ENCODE measurements at places on chromosomes 3 and 15.
A peak's percentile ranks its signal among the peaks of the same experiment; 100 is the strongest.

DNA sequence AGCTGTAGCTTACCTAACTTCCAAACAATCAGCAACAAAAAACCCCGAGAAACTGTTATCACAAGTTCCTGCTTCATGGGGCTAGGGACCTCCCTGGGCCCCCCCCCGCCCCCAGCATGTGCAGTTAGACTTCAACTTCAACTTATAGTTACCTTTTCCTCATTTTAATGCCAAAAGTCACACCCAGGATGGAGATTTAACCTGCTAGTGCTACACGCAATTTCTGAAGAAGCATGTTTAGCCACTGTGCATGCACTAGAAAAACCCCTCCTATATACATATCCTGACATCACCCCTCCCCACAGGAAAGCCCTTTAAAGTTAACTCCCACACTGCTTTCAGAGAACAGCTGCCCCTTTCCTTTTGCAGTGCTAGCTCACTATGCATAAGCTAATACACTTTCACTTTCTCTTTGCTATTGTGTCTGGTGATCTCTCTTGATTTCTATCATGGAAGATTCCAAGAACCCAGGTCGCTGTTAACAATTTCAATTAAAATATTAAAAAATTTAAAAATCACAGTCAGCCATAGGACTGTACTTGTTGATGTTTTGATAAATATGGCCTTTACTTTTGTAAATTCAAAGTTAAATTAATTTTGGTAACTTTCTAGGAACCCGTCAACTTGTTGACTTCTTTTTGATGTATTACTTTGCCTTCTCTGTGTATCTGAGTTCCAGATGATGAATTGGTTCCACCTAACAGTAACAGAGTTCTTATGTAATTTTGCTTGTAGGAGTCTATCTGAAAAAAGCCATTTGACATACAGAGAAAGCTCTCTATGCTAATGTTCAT is 75.2 kb upstream of the ACAD9 start:
- DNase-seq = peak; percentile 39

GRCh38 chr3:53842436-53843194 is 3.6 kb downstream of the CHDH start:
- no peak for DNase-seq

GRCh38 chr15:40155270-40155910 is 5.5 kb upstream of the BUB1B start:
- no peak for DNase-seq

GRCh38 chr15:83769411-83769999 is 115.6 kb downstream of the ADAMTSL3 start:
- no peak for DNase-seq

- no peak for DNase-seq
These were observed 4.9 kb upstream of the ALAS1 start for GRCh38 chr3:52193065-52193464.

- DNase-seq = no peak
These were observed 474.4 kb downstream of the NTRK3 start for GRCh38 chr15:87781959-87782625.

DNA sequence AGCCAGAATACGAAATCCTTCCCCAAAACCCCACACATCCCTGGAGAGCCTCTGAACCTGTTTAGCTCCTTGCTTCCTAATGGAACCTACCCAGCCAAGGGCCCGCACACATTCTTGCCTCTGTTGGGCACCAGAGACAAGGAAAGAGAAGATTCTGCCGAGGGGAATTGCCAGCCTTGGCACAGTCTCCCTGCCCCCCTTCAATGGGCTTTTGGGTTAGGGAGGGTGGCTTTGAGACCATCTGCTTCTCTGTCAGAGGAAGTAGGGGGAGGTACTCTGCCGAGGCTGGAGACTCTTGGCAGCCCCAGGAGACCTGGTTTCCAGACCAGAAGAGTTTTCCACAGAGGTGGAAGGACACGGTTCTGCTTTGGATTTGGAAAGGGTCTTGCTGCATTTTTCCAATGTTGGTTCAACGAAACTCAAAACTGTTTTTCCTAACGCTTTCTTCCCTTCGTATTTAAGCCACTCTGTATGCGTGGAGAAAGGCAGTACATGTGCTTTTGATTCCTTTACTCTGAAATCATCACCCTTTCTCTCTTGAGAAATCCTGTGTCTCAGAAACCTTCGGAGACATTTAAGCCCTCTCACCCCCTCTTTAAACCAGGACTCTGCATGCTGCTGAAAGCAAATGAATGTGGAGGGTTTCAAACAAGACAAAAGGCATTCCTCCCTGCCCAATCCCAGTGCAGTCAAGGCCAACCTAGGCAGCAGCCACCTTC is 78.8 kb upstream of the PRR23C start:
- no peak for DNase-seq

- DNase-seq = no peak
These were observed 810.2 kb upstream of the ALCAM start for GRCh38 chr3:104556372-104557078.

DNA sequence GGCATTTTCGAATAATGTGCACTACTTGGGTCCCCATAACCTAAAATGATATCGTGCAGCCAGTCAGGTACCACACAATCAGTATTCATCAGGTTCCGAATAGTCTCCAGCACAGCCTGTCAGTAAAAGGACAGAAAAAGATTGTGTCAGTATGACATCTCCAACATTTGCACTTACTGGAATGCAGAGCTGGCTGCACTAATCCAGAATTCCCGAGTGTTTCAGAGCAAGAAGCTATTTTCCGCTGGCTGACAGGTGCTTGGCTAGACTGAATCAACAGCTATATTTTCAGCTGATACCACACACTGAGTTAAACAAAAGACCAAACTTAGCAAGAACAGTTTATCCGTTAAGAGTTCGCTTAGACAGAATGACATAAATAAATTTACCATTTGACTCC is 68.8 kb downstream of the AQR start:
- no peak for DNase-seq

- DNase-seq = no peak
These were observed 135.1 kb downstream of the TMCO5A start for GRCh38 chr15:38069511-38070011.

DNA sequence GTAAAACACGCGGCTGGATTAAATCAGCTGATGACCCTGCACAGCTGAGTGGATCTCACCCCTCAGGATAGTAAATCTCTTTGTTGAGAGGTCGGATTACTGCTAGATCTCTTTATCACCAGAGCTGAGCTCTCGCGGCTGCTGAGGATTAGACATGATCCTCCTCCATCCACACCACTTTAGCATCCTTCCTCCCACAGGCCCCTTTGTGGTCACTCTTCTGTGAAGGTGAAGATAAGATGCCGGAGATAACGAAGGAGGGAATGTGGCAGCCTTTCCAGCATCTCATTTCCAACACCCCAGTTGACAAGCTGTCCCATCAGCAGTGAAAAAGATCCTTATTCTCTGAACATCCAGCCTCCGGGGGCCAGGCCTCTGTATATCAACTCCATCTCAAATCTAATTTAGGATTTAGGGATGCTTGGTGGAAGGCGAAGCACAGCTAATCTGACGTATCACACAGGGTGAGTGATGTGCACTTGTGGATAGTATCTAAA is 47.5 kb upstream of the SELENOK start:
- DNase-seq = no peak

DNA sequence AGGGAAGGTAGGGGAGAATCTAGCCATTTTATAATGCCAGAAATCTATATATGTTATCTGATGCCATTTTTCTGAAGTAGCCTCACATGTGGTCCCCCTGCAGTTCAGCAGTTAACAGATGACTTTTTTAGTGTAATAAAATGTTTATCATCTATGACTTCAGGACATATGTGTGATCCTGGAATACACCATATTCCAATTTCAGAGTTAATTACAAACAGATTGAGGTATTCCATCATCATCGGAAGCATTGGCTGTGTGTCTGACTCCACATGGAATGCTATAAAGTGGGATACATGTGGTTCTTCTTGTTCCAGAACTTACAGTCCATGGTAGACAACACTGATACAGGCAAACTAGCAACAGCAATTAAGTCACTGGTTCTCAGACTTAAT is 45.9 kb upstream of the LIMD1 start:
- no peak for DNase-seq

- no peak for DNase-seq
These were observed 34.3 kb upstream of the TRAK1 start for GRCh38 chr3:42056840-42057239.

DNA sequence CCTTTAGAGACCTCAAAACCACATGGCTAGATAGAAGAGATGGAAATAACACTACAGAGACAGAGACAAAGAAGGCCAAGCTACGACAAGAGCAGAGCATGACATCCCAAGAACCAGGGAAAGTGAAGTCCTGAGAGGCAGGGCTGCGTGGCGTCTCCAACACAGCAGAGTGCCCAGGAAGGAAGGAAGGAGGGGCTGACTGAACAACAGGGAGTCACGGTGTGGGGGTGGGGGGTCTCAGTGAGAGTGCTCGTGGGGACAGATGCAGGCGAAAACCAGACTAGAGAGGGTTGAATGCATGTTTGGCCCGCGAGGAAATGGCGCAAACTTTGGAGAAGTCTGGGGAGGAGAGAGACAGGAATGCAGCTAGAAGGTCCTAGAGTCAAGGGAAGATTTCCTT is 44.0 kb downstream of the ADAMTS17 start:
- DNase-seq = no peak

GRCh38 chr3:46883054-46883829 is 5.7 kb downstream of the PTH1R start:
- no peak for DNase-seq
